ENCODE measurements at places on chromosomes 1 and 21. TPM values are rescaled to one million over a fixed set of nuclear protein-coding genes. Genes with fewer than 3 reads are reported as not detected.

Gene KRTAP20-3
- not detected for polyA plus RNA-seq

Gene GFI1
- 0.09 TPM for polyA plus RNA-seq

Gene PLA2G2C
- not detected for polyA plus RNA-seq

Gene AMY1B
- not detected for polyA plus RNA-seq

Gene PTGFRN
- polyA plus RNA-seq, result 84.4 TPM

Gene TMPRSS3
- 0.01 TPM for polyA plus RNA-seq

Gene PDC
- not detected for polyA plus RNA-seq

Gene CYP4B1
- 33.2 TPM for polyA plus RNA-seq

Gene ROR1
- polyA plus RNA-seq, result 2.9 TPM

Gene KRTAP13-2
- polyA plus RNA-seq, result not detected

Gene OR10Z1
- polyA plus RNA-seq, result not detected

Gene ENTREP3
- polyA plus RNA-seq, result 13.7 TPM

Gene CACNA1S
- not detected for polyA plus RNA-seq

Gene DSCAM
- polyA plus RNA-seq, result not detected

Gene HP1BP3
- polyA plus RNA-seq, result 54.4 TPM

Gene OR2T29
- polyA plus RNA-seq, result not detected

Gene C4BPB
- not detected for polyA plus RNA-seq

Gene OVAAL
- polyA plus RNA-seq, result 2.3 TPM

Gene ITGB2
- 12.4 TPM for polyA plus RNA-seq

Gene SH2D5
- polyA plus RNA-seq, result not detected

Gene CHD5
- 0.07 TPM for polyA plus RNA-seq

Gene FCRL2
- not detected for polyA plus RNA-seq

Gene CDC73
- 9.2 TPM for polyA plus RNA-seq

Measured in heart right ventricle (tissue), 16 donors.